ENCODE measurements at places on chromosomes 11 and 22.

DNA sequence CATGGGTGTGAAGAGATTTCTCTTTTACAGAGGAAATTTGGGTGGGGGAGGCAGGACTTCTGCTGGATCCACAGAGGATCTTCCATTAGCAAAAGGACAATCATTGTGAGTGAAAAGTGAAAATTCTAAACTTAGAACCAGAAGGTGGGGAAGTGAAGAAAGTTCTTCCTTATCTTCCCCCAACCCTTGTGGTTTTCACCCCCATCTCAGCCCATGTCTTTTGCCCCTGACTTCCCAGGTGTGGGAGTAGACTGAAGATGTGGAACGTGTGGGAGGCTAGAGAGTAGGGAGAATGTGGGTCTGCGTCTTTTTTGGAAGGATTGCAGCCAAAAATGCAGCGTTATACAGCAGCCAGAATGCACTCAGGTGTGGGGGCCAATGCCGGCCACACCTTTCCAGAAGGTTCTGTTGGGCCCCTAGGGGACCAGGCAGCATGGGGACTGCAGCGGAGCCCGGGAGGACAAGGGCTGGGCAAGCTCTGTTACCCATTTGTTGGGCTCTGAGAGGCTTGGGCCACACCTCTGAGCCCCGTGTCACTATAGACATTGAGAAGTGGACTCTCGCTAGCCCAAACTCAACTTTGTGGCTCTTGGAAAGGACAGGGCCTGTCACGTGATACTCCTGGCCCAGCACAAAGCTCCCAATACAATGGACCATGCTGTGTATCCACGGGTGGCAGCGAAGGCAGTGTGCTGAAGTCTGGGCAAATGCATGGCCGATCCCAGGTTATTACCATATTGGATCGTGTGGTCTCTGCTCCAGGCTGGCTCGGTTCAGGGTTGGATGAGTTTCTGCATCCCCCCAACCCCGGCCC, 32.8 kb upstream of the LINC01488 start:
- DNase-seq = no peak

DNA sequence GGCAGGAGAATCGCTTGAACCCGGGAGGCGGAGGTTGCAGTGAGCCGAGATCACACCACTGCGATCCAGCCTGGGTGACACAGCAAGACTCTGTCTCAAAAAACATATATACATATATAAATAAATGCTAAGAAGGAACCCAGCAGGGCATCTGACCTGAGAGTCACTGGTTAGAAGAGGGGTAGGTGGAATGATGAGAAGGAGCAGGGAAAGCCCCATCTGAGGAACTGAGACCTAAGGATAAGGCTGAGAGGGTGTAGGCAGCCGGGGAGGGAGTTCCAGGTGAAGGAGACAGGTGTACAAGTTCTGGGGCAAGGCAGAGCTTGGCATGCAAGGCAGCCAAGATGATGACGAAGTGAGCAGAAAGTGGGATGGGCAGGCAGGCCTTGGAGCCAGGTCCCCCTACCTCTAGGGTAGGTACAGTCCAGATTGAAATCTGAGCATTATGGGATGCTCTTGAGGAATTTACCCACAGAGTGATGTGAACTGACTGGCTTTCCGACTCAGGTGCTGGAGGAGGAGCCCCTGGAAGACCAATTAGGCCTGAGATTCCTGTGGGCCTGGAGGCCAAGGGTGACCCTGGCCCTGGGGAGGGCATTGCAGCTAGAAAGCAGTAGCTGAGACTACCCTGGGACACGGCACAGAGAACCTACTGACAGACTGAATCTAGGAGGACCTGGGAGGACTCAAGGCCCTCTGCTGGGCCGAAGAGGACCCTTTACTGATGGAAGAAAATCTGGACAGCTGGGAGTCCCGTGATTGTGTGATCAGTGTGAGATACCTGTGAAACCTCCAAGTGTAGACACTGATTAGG, 22.8 kb downstream of the KLHL22 start:
- no peak for DNase-seq

- no peak for DNase-seq
Observed at GRCh38 chr11:22792497-22792896, 37.1 kb downstream of the SVIP start.

- no peak for DNase-seq
Observed at GRCh38 chr11:93574638-93575220, 31.5 kb upstream of the SMCO4 start.

- DNase-seq = no peak
Observed at GRCh38 chr11:121039971-121040613, 16.2 kb downstream of the TBCEL start.
